ENCODE measurements at places on chromosomes 12 and 14.

DNA sequence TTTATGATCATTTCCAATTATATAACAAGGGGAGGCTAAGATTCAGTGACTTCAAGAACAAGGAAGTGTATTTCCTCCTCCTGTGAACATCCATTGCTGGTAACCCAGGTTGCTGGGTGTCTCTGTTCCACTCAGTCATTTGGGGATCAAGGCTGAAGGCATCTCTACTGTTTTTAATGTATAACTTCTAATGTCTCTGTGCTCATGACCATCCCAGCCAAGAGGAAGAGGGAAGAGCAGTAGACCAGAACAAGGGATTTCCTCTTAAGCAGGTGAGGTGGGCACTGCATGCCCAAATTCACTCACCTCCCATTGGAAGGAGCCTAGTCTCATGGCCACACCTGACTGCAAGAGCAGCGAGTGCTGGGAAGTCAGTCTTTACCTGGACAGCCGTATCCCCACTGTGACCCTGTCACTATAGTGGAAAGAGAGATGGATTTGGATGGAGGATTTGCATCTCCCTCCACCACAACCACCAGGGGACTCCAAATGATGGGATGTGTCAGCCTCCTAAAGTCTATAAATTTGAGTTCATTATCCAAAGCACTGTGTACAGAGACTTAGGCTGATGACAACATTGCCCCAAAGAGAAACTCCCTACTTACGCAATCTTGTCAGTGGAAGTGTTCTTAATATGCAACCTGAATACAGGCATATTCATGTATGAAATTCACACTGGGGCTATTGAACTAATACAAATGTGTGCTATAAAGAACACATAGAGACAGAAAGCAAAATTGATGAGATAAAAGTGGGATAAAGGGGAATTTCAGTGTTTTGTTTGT is 368.7 kb downstream of the TMEM132D start:
- DNase-seq, result no peak

- no peak for DNase-seq
Measured at GRCh38 chr14:77582511-77582910, 33.9 kb downstream of the SPTLC2 start.

DNA sequence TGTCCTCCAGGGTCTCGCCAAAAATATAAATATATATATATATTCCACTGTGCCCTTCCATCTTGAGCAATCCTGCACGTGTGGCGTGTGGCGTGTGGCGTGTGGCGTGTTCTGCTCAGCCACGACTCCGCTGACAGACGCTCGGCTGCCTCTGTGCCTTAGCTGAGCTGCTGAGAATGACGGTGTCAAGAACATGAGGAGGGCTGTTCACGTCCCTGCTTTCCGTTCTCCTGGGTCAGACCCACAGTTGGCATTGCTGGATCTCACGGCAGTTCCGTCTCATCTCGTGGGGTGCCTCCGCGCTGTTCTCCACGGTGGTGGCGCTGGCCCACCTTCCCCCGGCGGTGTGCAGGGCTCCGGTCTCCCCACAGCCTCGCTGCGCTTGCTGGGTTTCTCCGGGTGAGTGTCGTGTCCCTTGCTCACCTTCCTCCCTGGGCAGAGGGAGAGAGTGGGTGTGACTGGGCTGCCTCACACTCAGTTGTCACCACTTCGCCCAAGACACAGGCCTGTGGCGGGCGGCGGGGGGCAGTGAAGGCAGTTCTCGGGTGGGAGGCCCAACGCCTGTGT is 9.4 kb downstream of the GPR132 start:
- DNase-seq, result no peak

- DNase-seq, result no peak
Measured at GRCh38 chr14:100176811-100177327, 17.4 kb upstream of the DEGS2 start.

DNA sequence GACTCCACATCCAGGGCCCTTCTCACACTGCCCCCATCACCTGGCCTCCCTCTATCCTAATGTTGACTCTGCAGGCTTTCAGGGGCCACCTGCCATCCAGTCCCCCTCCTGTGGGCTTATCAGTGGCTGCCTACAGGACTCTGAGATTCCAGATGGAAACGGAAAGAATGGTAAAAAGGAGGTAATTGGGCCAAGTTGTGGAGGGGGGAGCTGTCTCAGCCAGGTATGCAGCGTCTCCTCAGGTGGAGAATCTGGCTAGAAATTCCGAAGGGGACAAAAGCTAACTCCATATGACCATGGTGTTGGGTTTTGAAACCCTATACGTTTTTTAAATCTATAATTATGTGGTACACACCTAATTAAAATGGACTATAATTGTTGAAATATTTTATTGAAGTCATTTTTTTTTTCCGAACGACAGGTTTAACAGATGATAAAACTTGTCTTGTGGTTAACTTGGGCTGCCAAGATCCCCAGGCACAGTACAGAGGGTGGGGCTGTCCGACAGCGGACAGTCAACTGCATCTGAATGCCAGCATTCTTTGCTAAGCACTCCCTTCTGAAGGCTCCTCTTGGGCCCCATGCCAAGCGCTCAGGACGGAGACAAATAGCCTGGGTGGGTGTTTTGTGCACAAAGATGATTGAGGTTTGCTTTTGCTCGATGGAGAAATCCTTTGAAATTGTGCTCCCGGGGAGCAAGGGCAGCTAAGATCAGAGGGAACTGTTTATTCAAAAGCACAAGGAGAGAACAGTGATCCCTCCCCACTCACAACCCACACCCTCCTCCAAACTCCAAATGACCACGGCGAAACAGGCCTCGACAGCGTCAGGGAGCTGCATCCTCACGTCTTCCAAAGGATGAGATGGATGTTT is 365.6 kb downstream of the BCL11B start:
- no peak for DNase-seq

DNA sequence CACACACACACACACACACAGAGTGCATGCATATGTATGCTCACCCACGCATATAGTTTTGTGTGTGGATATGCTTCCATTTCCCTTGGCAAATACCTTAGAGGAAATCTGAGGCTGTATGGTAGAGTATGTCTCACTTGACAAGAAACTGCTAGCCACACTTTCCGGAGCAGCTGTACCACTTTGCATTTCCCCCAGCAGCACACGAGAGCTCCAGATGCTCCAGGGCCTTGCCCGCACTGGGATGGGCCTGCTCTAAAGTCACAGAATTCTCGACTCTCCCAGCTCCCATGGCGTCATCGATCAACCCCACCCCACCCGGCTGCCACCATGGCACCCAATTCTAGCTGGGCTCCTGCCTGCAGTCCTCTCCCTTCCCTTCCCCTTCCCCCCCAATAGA is 21.9 kb downstream of the CLMN start:
- no peak for DNase-seq

DNA sequence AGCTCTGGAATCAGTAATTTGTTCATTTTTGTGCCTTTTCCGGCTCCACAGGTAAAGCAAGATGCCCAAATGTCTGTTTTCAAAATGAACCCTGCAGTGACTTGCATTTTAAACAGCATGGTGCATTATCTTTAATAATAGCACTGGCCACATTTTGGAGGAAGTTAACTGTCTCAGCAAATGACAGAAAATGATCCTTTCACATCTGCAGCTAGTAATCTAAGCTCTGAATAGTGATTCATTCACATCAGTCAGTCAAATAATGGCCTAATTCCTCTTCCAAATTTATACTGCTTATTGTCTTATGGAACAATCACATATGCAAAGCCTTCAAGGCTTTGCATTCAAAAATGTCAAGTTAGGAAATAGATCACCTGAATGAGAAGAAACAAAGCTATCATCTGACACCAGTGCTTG is 75.6 kb downstream of the PPM1H start:
- DNase-seq, result no peak

GRCh38 chr12:1373901-1374735 is 220.3 kb downstream of the FBXL14 start:
- no peak for DNase-seq

DNA sequence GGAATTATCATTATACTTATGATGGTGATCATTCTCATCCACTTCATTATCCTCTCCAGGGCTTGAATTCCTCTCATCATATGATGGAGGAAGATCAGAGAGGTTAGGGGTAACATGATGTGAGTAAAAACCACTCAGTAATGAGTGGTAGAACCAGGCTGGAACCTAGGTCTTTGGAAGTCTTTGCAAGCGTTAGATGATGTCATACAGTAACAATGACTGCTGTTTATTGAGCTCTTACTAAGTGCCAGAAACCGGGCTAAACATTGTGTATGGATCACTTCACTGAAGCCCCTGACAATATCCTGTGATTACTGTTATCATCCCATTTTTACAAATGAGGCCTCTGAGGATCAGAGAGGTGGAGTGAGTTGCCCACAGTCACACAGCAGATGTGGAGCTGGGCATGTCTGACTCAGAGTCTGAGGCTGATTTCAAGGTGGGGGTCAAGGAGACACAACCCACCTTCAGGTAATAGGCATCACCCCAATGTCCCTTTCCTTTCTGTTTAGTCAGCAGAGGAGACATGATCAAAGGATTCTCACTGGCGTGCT is 19.5 kb downstream of the WSCD2 start:
- DNase-seq, result no peak

DNA sequence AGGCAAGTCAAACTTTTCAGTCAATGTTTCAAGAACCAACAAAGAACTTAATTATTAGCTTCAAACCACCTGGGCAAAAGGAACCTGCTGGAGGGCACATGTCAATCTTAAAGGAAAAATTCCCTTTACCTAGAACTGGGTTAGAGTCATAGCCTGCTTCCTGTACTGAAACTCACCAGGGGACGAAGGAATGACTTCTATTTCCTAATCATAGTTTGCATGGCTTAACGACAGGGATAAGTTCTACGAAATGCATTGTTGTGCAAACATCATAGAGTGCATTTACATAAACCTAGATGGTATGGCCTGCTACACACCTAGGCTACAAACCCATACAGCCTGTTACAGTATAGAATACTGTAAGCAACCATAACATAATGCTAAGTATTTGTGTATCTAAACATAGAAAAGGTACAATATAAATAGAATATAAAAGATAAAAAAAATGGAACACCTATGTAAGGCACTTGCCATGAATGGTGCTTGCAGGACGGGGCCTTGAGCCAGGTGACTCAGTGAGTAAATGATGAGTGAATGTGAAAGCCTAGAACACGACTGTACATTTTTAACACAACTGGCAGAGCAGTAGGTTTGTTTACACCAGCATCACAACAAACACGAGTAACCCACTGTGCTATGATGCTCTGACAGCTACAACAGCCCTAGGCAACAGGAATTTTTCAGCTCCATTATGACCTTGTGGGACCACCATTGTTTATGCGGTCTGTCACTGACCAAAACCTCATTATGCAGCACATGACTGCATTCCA is 234.9 kb upstream of the CAND1 start:
- no peak for DNase-seq

DNA sequence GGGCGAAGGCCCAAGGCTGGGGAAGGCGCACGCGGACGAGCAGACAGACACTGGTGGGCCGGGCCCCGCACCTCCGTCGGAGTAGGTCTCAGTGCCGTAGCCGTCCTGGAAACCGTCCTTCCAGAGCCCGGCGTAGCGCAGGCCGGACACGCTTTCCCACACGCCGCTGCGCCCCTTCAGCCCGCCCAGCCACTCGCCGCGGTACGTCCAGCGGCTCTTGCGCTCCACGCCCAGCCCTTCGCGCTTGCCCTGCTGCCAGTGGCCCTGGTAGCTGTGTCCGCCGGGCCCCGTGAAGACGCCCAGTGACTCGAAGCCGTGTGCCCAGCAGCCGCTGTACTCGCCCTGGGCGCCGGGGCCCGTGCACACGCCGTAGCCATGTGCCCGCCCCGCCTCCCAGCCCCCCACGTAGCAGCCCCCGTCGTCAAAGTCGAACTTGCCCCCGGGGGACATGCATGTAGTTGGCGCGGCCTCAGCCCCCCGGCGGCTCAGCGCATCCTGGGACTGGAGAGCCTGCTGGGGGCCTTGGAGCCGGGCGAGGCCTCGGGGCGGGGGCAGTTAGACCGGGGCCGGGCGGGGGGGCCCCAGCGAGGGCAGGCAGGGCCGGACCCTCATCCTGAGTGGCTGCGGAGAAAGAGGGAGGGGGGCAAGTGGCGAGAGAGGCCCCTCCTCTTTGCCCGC is 1.4 kb downstream of the JPH4 start:
- no peak for DNase-seq

DNA sequence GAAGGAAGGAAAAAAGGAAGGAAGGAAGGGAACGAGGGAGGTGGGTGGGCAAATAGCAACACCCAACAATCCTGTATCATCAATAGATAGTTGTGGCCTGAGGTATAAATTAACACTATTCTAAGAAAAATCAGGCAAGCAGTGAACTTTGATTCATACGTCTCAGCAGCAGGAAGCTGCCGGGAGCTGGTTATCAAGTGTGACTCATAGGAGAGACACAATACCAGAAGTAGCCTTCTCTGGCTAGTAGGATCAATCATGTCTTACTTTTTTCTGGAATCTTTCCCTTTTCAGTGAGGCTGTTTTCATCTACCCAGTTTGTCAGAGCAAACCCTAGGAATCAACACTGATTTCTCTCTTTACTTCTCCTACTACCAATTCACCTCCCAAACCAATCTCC is 780.5 kb downstream of the NRXN3 start:
- no peak for DNase-seq

GRCh38 chr12:95004610-95005009 is 1.1 kb upstream of the NDUFA12 start:
- no peak for DNase-seq

DNA sequence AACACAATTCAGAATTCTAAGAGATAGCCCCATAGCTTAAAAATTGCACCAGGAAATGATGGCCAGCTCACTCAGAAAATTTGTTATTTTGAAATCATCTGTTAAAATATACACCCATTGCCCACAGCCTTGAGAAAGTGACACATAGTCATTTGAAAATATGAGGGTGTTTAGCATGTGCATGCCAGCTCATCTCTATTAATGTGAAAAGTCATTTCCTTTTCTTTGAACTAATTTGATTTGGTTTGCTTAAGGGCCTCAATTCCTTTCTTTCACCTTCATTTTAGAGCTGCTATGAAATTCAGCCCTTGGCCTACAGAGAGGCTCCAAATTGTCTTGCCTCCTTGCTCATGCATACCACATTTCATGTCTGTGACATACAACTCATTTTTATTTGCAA is 241.4 kb downstream of the PHLDA1 start:
- peak; percentile 11 for DNase-seq

- DNase-seq, result no peak
Measured at GRCh38 chr12:104930388-104931326, 27.4 kb downstream of the SLC41A2 start.

DNA sequence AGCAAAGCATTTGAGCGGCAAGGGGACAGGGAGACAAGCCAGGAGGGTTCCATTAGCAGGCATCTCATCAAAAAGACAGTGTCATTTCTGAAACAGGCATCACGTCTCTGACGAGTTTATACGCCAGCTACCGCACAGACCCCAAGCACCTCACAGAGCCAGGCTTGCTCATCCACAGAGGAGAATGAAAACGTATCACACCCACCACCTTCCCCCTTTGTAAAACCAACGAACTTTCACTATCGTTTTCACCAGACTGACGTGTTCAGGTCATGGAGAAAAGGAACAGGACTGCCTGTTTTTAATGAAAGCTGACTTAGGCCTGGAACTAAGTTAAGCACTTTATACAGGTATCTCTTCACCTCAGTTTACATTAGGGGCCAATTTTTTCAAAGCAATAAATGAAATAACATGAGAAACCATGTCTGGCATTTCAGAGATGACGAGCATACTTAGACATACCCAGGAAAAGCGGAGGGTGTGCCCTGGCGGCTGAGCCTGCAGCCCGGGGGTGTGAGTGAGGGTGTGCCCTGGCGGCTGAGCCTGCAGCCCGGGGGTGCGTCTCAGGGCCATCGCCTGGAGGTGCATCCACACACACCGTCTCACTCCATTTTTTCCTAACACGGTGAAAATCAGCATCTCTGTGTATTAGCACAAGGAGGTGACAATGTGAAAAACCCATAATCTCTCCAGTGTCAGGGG is 41.9 kb downstream of the STX2 start:
- peak; percentile 35 for DNase-seq

GRCh38 chr14:52352569-52352968 is 38.5 kb downstream of the PTGER2 start:
- no peak for DNase-seq

Data from T-helper 2 cell (primary cell).